NCI-H1417 (cell line): ENCODE measurements at places on chromosomes 16 and 17.

DNA sequence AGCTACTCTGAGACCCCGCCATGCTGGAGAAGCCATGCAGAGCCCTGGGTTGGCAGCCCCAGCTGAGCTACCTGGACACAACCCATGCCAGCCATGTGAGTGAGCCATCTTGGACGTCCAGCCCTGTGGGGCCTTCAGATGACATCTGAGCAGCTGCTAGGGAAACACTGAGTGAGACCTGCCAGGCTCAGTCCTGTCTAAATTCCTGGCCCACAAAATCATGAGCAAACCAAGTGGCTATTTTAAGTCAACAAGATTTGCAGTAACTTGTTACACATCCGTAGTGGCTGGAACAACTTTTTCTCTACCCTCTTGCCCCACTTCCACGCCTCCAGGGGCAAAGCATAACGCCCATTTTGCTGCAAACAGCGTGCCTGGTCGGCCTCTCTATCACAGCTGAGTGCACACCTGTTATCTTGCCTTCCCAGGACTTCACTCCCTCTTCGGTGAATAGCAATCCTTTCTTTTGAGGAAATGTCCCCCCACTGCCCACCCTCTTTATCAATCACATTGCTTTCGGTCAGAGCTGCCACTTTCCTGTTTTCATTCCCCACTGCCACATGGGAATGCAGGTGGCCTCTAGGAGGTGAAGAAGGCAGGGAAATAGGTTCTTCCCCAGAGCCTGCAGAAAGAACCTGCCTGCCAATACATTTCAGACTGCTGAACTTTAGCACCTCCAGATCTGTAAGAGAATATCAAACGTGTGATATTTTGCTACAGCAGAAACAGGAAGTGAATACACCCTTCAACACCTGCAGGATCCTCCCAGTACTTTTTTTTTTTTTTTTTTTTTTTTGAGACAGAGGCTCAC is 7.4 kb upstream of the SCIMP start:
- no peak for DNase-seq

DNA sequence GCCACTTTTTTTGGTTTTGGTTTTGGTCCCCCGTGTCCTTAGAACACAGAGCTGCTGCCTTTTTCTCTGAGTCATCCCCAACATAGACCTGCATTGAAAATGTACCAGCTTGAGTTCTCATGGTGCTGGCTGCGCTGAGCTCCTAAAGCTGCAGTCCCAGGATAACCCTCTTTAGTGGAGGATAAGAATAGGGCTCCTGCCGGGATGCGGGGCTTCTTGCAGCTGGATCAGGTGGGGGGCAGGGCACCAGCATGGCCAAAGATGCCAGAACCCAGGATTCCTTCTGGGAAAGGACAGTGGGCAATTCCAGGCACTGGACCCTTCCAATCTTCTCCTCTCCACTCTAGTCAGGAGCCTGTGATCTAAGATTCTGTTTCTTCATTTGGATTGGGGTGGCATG is 8.3 kb upstream of the CLUH start:
- no peak for DNase-seq

- DNase-seq, result no peak
These were observed 340.3 kb downstream of the FOXL1 start for GRCh38 chr16:86918637-86919036.

DNA sequence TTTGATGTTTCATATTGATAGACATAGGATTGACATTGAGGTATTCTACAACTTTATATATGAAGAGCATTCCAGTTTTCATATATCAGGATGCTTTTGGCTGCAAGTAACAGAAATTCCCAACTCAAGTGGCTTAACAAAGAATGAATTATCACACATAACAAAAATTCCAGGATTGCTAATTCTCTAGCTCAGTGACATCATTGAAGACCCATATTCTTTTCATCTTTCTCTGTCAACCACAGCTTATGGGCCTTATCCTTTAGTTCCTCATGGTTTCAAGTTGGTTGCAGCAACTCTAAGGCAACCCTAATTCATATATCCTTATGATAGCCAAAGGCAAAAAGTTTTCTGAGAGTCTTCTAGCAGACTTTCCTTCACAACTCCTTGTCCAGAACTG is 91.5 kb upstream of the HAS3 start:
- DNase-seq, result no peak
